ENCODE measurements at places on chromosomes 4 and X. TPM values are rescaled to one million over a fixed set of nuclear protein-coding genes. Genes with fewer than 3 reads are reported as not detected.

Gene FAT1
- total RNA-seq, result 154 TPM

Gene TAF7L
- 1.7 TPM for total RNA-seq

Gene LRAT
- 0.34 TPM for total RNA-seq

Gene CENPVL1
- total RNA-seq, result not detected

Gene FAM90A26
- total RNA-seq, result not detected

Gene MAGEA3
- total RNA-seq, result not detected

DNA sequence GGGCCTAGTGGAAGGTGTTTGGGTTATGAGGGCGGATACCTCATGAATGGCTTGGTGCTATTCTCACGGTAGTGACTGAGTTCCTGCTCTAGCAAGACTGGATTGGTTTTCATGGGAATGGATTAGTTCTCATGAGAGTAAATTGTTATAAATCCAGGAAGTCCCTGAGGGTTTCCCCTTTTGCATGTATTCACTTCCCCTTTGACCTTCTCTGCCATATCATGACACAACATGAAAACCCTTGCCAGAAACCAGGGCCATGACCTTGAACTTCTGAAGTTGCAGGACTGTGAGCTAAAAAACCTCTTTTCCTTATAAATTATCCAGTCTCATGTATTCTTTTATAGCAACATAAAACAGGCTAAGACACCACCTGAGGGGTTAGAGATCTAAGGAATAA is 529.7 kb upstream of the RPS6KA3 start:
- no peak for DNase-seq

DNA sequence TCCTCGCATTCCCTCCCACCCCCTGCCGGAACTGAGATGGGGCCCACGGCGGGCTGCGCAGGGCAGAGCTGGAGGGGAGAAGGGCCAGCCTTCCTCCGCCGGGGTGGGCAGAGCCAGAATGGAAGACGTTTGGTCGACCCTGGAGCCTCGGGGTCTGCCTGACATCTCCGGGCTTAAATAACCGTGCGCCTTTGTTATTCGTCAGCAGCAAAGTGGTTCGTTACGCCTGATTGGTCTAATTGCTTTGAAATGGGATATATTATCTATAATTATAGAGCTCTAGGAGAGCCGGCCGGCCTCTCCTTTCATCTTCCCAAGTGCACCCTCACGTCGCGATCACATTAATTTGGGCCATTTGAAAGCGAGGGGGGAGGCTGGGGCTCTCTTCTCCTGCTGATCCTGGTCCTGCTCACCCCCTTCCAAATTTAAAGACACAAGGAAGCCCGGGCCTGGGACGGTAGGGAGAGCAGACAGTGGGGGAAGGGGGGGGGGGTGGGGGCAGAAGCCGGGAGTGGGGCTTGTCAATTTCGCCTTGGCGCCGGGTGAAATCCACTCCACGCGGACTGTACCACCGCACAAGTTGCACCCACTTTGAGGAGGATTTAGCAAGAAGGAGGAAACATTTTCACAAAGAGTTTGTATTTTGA is 4.7 kb upstream of the MSX1 start:
- no peak for DNase-seq
